ENCODE measurements at places on chromosomes 7 and 10. TPM values are rescaled to one million over a fixed set of nuclear protein-coding genes. Genes with fewer than 3 reads are reported as not detected.

The ADARB2 gene
- 0.11 TPM for total RNA-seq

The EPDR1 gene
- total RNA-seq: 74.4 TPM

DNA sequence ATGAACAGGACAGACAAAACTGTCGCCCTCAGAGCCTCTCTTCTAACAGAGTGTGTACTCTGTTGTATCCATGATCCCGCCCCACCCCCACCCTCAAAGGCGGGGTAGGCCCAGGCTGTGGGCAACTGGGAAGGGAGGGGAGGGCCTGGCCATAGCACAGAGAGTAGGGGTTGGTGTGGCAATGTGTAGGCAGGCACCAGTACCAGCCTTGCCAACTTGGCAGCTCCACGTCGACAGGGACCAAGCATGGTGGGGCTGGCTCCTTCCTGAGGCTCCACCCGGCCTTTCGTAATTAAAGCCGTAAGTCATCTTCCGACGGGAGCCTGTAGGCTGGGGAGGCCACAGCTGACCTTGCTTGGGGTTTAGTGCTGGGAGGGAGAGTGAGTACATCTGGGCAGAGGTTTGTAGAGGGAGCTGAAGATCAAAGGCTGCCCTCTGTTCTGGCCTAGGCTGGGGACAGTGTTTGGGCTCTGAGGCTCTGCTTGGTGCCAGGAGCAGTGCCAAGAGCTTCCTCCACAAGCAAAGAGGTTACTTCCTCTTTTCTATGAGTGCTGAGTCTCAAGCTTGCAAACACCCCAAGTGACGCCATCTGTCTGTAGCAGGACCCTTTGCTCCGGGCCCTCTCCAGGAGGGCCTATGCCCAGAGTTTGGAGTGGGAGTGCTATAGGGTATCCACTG, 121.6 kb downstream of the C10orf105 start:
- DNase-seq: peak; percentile 32

- DNase-seq: no peak
Observed at GRCh38 chr7:128154504-128154903, 86.6 kb upstream of the LEP start.

GRCh38 chr7:129144834-129145668, 544 bp downstream of the TSPAN33 start:
- DNase-seq: no peak
